ENCODE measurements at places on chromosomes 2 and 18. TPM values are rescaled to one million over a fixed set of nuclear protein-coding genes. Genes with fewer than 3 reads are reported as not detected.

Gene GRP
- 2.1 TPM for total RNA-seq

Gene CNDP1
- total RNA-seq: not detected

Gene ITGA6
- 97.2 TPM for total RNA-seq

Gene LIMS2
- 1.2 TPM for total RNA-seq

Gene FSIP2
- total RNA-seq: 12.7 TPM

Data from neural progenitor cell (in vitro differentiated cells).